ENCODE measurements at places on chromosomes 5 and 9. TPM values are rescaled to one million over a fixed set of nuclear protein-coding genes. Genes with fewer than 3 reads are reported as not detected.

The SLC34A3 gene
- total RNA-seq = not detected

The PCDHB4 gene
- total RNA-seq = 0.17 TPM

The KDM3B gene
- total RNA-seq = 52.8 TPM

The PANK3 gene
- 66.2 TPM for total RNA-seq

The RAD17 gene
- 19.1 TPM for total RNA-seq

The OSMR gene
- total RNA-seq = 30.0 TPM

The FAM81B gene
- total RNA-seq = not detected

The YTHDC2 gene
- total RNA-seq = 49.2 TPM

The IL9 gene
- not detected for total RNA-seq

The GRIA1 gene
- not detected for total RNA-seq

The NIPSNAP3A gene
- 52.1 TPM for total RNA-seq

The HMMR gene
- 60.2 TPM for total RNA-seq

The LCNL1 gene
- total RNA-seq = not detected

The SECISBP2 gene
- total RNA-seq = 30.0 TPM

The ADGRV1 gene
- total RNA-seq = under 0.01 TPM

The PCDHGB1 gene
- 1.4 TPM for total RNA-seq

The SHISAL2B gene
- not detected for total RNA-seq

All from dermis blood vessel endothelial cell (primary cell).